ENCODE measurements at places on chromosomes 4 and X.

GRCh38 chrX:79361192-79361870, 5.8 kb downstream of the ITM2A start:
- DNase-seq = no peak

DNA sequence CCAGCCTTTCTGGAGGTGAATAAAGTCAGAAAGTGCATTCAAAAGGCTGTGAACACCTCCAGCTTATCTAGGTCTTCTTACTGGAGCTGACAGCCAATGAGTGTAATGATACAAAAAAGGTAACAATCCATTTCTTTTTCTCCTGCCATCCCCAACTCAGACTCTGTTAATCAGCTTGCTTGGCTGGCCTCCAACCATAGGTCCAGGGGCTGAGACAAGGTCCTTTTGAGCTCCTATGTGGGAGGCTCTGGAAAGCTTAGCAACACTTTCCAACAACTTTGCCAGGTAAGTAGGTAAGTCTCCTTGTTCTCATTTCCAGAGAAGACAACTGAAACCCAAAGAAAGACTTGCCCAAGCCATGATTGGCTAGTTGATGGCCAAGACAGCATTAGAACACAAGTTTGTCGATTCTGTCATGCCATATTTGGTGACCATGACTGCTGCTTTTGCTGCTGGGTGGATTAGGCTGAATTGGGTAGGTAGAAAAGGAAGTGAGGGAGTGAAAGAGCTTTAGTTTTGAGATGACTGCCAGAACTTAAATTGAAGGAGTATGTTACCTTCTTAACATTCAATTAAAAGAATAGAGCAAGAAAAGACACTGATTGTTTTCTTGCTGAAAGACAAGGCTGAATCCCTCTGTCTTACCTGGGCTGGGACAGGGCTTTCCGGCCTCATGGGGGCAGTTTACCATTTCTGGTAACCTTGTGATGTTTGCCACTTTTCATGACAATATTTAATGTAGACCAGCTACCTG, 22.8 kb downstream of the VSIG4 start:
- no peak for DNase-seq

DNA sequence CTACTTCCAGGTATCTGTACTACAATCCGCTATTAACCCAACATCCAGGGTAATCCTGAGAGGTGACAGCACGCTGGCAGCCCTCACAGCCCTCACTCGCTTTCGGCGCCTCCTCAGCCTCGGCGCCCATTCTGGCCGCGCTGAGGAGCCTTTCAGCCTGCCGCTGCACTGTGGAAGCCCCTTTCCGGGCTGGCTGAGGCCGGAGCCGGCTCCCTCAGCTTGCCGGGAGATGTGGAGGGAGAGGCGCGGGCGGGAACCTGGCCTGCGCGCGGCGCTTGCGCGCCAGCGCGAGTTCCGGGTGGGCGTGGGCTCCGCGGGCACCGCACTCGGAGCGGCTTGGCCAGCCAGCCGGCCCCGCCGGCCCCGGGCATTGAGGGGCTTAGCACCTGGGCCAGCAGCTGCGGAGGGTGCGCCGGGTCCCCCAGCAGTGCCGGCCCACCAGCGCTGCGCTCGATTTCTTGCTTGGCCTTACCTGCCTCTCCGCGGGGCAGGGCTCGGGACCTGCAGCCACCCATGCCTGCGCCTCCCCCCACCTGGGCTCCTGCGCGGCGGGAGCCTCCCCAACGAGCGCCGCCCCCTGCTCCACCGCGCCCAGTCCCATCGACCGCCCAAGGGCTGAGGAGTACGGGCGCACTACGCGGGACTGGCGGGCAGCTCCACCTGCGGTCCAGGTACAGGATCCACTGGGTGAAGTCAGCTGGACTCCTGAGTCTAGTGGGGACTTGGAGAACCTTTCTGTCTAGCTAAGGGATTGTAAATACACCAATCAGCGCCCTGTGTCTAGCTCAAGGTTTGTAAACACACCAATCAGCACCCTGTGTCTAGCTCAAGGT, 87.3 kb downstream of the PRSS12 start:
- DNase-seq = no peak

GRCh38 chr4:23058165-23058776, 365.5 kb downstream of the GBA3 start:
- DNase-seq = no peak

GRCh38 chr4:89685690-89686089, 151.3 kb downstream of the SNCA start:
- DNase-seq = no peak

DNA sequence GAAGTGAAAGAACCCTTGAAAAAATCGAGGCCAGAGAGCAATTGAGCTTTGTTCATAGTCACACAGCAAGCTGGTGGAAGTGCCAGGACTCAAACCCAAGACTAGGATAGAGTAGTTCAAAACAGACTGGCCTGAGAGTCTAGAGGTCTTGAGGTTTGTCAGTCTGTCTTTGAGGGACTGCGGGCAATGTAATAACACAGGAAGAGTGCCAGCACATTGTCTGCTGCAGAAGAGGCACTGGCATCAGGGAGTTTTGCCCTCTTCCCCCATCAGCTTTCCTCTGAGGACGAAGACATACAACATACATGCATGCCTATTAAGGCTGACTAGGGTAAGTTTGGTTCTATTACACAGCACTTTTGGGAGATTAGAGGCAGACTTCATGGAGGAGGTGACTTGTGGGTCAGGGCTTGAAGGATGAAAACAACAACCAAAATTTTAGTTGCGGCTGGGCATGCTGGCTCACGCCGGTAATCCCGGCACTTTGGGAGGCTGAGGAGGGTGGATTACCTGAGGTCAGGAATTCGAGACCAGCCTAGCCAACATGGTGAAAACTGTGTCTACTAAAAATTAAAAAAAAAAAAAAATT, 64.1 kb upstream of the LAS1L start:
- DNase-seq = no peak

DNA sequence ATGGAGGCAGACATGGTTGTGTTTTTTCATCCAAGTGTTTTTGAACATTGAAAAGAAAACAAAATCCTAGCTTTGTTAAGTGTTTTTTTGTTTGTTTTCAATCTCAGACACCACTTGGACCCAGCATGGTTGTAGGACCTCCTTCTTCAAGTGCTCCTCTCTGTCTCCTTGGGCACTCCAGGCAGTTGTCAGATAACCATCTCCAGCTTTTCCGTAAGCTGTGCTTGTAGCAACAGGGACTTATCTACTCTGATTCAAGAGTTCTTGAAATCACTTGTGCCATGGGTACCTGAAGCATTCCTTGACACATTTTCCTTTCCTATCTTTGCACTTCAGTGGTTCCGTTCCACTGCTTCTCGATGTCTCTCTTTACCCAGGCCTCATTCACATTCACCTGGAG, 334.9 kb upstream of the DDX53 start:
- DNase-seq = no peak

GRCh38 chr4:74590476-74590875, 145.5 kb downstream of the AREG start:
- DNase-seq = no peak

GRCh38 chr4:89055157-89056080, 1.6 kb downstream of the FAM13A start:
- no peak for DNase-seq

DNA sequence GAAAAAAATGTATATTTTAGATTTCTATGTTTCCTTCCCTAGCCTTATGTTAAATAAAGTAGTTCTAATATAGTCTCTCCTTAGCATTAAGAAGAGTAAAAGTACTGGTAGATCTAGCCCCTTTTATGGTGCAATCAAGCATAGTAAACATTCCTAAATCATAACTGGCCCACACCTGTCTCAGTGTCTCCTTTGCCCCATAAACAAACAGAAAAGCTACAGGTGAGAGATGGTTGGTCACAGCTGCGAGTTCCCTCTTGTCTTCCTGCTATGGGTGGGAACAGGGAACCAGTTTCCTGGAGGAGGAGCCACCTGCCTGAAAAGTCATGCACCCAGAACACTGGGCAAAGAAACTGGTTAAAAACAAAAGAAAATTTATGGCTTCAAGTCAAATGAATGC, 16.6 kb downstream of the SOWAHB start:
- no peak for DNase-seq

DNA sequence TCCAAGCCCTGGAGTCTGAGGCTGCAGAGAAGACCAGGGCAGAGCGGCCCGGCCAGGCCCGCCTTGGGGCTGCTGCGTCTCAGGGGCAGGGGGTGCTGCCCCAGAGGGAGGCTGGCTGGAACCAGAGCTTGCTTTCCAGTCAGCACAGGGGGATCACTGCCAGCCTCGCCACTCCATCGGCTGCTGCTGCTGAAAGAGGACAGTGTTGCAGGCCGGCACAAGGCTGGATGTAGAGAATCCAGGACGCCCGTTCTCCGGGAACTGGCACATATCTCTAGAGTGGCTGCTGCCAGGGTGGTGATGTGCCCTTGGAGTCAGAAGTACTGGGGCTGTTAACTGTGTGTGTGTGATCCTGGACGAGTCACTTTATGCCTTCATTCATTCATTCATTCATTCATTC, 31.9 kb upstream of the SORCS2 start:
- DNase-seq = no peak

DNA sequence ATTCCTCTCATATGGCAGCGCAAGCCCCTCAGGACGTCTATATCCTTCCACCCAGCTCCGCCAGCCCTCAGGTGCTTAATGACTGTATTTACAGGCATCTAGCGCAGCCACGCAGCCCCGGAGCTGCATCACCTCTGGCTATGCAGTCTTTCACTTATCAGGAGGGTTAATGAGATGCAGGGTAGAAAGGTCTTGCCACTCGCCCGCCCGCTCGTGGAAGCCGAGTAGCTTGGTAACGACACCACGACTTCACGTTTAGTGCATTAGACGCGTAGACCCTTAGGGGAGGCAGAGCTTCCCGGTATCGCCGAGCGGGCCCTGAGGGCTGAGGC, 1.5 kb upstream of the SLC16A2 start:
- DNase-seq = no peak

GRCh38 chr4:44722001-44722400, 4.4 kb downstream of the GNPDA2 start:
- DNase-seq = no peak

- DNase-seq = no peak
Measured at GRCh38 chrX:148381603-148382002, 118.8 kb upstream of the AFF2 start.

- DNase-seq = peak; percentile 85
Measured at GRCh38 chr4:99205153-99205979, 13.7 kb downstream of the ADH6 start.

- DNase-seq = no peak
Measured at GRCh38 chrX:20267607-20267930, 860 bp upstream of the RPS6KA3 start.

DNA sequence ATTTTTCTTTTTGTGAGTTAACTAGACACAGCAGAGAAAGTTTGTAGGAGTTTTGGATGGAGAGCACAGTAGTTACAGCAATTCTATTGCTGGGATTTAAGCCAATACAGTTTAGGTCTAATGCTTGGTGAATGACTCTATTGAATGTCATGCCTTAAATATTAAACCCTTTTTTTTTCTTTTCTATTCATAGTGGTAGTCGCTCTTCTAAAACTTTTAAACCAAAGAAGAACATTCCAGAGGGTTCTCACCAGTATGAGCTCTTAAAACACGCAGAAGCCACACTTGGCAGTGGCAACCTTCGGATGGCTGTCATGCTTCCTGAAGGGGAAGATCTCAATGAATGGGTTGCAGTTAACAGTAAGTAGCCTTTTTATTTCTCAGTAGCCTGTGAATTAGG, 34.8 kb upstream of the DCK start:
- peak; percentile 48 for DNase-seq

DNA sequence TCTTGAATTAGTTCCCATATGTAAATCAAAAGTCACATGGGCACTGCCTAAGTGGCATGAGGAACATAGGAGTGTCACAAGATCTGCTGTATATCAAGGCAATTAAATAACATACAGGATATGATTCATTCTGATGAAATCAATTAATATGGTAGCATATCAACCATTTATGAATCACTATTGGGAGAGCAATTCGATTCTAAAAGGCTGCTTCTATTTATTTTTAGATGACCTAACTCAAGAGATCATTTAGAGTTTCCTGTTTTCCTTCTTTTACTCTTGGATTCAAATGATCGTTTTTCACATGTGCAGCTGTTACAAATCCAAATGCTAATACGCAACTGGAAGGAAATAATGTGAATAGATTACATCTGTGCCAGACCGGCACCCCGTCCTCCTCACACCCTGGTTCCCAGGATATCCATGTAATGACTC, 81.9 kb downstream of the HCCS start:
- DNase-seq = no peak

Data from fibroblast of skin of left quadriceps (primary cell).